ENCODE measurements at places on chromosomes 3 and 15.

- H3K36me3 ChIP-seq = no peaks in the 10 kb centered on the region
- H3K4me1 ChIP-seq = no peaks in the 10 kb centered on the region
- no peak overlapping the region for H3K4me3 ChIP-seq
- H3K27me3 ChIP-seq = no peaks in the 10 kb centered on the region
Observed at GRCh38 chr3:111610612-111611054, 15.5 kb upstream of the ZBED2 start.

GRCh38 chr3:78736863-78737262, 1030.9 kb downstream of the ROBO1 start:
- no peaks in the 10 kb centered on the region for H3K36me3 ChIP-seq
- no peaks in the 10 kb centered on the region for H3K27me3 ChIP-seq
- no peak overlapping the region for H3K27ac ChIP-seq
- H3K4me3 ChIP-seq = no peak overlapping the region
- H3K4me1 ChIP-seq = no peaks in the 10 kb centered on the region

DNA sequence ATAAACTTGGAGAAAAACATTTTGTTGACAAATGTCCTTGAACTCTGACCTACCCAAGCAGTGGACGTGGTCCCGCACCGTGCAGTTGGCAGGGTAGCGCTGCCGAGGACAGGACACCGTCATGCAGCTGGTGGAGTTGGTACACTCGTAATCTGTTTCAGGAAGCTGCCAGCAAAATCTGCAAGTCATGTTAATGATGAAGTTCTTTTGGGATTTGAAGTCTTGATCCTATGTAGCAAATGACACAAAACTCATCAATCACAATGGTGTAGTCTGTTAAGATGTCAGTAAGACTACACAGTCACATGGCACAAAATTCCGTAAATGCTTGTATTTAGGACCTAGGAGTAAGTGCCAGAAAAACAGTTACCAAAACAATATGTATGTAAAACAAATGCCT, 5.5 kb downstream of the TM2D3 start:
- H3K27ac ChIP-seq = peak overlapping the region; percentile 75
- H3K4me1 ChIP-seq = peaks cover 28% of the 10 kb centered on the region
- no peak for DNase-seq
- no peak overlapping the region for H3K4me3 ChIP-seq
- H3K36me3 ChIP-seq = peaks cover 26% of the 10 kb centered on the region
- H3K27me3 ChIP-seq = no peaks in the 10 kb centered on the region

- no peaks in the 10 kb centered on the region for H3K27me3 ChIP-seq
- H3K4me3 ChIP-seq = no peak overlapping the region
- no peaks in the 10 kb centered on the region for H3K36me3 ChIP-seq
- no peak overlapping the region for H3K27ac ChIP-seq
- no peaks in the 10 kb centered on the region for H3K4me1 ChIP-seq
Observed at GRCh38 chr3:169633105-169633504, 30.4 kb downstream of the MECOM start.

DNA sequence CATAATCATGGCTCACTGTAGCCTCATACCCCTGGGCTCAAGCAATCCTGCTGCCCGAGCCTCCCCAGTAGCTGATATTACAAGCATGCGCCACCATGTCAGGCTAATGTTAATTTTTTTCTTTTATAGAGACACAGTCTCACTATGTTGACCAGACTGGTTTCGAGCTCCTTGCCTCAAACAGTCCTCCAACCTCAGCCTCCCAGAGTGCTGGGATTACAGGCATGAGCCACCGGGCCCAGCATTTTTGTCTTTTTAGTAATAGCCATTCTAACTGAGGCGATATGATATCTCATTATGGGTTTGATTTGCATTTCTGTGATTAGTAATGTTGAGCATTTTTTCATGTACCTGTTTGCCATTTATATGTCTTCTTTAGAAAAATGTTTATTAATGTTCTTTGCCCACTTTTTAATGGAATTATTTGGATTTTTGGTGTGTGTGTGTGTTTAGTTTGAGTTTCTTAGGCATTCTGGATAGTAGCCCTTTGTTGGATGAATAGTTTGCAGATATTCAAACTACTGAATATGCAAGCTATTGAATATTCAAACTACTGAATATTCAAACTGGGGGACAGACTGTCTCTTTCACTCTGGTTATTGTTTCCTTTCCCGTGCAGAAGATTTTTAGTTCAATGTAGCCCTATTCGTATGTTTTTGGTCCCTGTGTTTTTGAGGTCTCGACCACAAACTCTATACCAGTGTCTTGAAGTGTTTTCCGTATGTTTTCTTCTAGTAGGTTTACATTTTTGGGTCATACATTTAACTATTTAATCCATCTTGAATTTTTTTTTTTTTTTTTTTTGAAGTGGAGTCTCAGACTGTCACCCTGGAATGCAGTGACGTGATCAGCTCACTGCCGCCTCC, 39.2 kb downstream of the CCDC66 start:
- H3K4me1 ChIP-seq = no peaks in the 10 kb centered on the region
- H3K4me3 ChIP-seq = no peak overlapping the region
- DNase-seq = no peak
- H3K27me3 ChIP-seq = no peaks in the 10 kb centered on the region
- H3K27ac ChIP-seq = no peak overlapping the region
- no peaks in the 10 kb centered on the region for H3K36me3 ChIP-seq

GRCh38 chr3:181493423-181493822, 218.3 kb upstream of the SOX2 start:
- H3K27me3 ChIP-seq = no peaks in the 10 kb centered on the region
- DNase-seq = no peak
- no peak overlapping the region for H3K4me3 ChIP-seq
- no peaks in the 10 kb centered on the region for H3K4me1 ChIP-seq
- H3K27ac ChIP-seq = no peak overlapping the region
- no peaks in the 10 kb centered on the region for H3K36me3 ChIP-seq

DNA sequence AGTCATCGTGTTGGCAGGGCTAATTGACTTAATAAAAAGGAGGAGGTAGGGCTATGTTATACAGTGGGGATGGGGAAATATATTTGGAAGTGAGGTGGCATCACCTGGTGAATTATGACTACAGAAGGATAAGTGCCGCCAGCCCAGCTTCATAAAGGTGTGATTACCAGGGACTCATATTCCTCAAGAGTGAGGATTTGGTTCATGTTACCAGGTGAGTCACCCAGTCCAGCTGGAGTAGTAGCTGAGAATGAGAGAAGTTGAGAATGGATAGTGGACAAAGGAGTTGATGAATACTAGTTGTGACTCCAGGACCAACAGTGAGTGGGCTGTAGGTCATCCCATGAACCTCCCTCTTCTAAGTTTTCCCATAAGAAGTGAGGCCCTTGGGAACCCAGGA, 143.0 kb upstream of the GALNT15 start:
- no peaks in the 10 kb centered on the region for H3K27me3 ChIP-seq
- no peak overlapping the region for H3K4me3 ChIP-seq
- no peak overlapping the region for H3K27ac ChIP-seq
- DNase-seq = no peak
- no peaks in the 10 kb centered on the region for H3K36me3 ChIP-seq

DNA sequence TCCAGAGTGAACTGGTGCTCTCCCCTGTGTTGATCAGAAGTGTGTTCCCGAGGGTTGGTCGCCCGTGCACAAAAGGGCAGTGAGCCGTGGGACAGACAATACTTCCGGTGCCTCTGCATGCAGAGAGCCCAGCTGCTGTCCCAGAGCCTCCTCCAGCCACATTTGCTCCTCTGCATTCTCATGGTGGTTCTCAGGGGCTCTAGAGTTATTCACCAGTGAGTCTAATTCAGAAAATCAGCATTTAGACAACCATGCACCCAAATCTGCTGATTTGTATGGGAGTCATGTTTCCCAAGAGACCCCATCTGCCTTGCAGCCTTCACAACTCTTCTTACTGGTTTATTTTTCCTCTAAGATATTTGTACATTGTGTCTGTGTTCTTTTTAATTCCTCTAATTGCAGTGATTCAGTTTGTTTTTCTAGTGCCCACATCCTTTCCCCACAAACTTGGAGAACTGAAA, 107.0 kb upstream of the SPRED1 start:
- H3K36me3 ChIP-seq = no peaks in the 10 kb centered on the region
- no peaks in the 10 kb centered on the region for H3K4me1 ChIP-seq
- no peak overlapping the region for H3K27ac ChIP-seq
- no peak overlapping the region for H3K4me3 ChIP-seq
- H3K27me3 ChIP-seq = no peaks in the 10 kb centered on the region
- DNase-seq = no peak

DNA sequence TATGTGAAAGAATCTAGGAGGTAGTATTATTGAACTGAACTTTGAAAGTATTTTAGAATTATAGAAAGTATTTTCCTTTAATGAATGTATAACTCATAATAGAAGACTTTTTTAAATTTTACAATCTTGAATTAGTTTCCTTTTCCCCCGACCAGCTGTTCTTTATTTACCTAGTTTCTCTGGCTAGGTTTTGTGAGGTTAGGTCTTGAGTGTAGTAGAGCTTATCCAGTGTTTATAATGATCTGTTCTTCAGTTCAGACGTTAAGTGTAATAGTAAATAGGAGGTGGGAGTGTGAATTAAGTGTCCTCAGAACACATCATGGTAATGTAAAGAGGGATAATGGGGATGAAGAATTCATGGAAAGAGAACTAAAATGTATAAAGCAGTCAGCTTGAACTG, 93.8 kb downstream of the MYRIP start:
- H3K36me3 ChIP-seq = peaks cover 3% of the 10 kb centered on the region
- H3K4me3 ChIP-seq = no peak overlapping the region
- H3K4me1 ChIP-seq = peaks cover 3% of the 10 kb centered on the region
- H3K27ac ChIP-seq = no peak overlapping the region
- no peaks in the 10 kb centered on the region for H3K27me3 ChIP-seq

- H3K4me3 ChIP-seq = no peak overlapping the region
- H3K27me3 ChIP-seq = no peaks in the 10 kb centered on the region
- no peak for DNase-seq
- H3K4me1 ChIP-seq = no peaks in the 10 kb centered on the region
Observed at GRCh38 chr3:126555795-126556636, 2.7 kb downstream of the C3orf22 start.

Data from liver (tissue), 10 donors.